ENCODE measurements at places on chromosomes 11 and 22.

GRCh38 chr11:61896665-61897386 is 5.5 kb upstream of the FADS3 start:
- no peak for DNase-seq

GRCh38 chr22:46019351-46019750 is 42.4 kb upstream of the WNT7B start:
- DNase-seq: no peak

GRCh38 chr22:44440224-44441160 is 57.5 kb downstream of the RTL6 start:
- DNase-seq: no peak

- DNase-seq: no peak
Measured at GRCh38 chr11:134781380-134781866, 369.4 kb upstream of the B3GAT1 start.

Measured in CD4-positive, alpha-beta T cell treated with Interleukin-4 for 1 hour (primary cell).